ENCODE measurements at places on chromosomes 12 and 14. TPM values are rescaled to one million over a fixed set of nuclear protein-coding genes. Genes with fewer than 3 reads are reported as not detected.

Gene COX6A1
- 765 TPM for total RNA-seq

Gene IGFBP6
- 254 TPM for total RNA-seq

Gene MEG3
- total RNA-seq, result 52.0 TPM

Gene TRIM9
- 8.7 TPM for total RNA-seq

Gene LRRIQ1
- 1.3 TPM for total RNA-seq

Gene LRIG3
- total RNA-seq, result 5.1 TPM
